ENCODE measurements at places on chromosomes 11 and 22.

- DNase-seq, result no peak
Measured at GRCh38 chr11:73257342-73258103, 14.6 kb upstream of the P2RY6 start.

- no peak for DNase-seq
Measured at GRCh38 chr11:48003926-48004325, 23.6 kb downstream of the PTPRJ start.

DNA sequence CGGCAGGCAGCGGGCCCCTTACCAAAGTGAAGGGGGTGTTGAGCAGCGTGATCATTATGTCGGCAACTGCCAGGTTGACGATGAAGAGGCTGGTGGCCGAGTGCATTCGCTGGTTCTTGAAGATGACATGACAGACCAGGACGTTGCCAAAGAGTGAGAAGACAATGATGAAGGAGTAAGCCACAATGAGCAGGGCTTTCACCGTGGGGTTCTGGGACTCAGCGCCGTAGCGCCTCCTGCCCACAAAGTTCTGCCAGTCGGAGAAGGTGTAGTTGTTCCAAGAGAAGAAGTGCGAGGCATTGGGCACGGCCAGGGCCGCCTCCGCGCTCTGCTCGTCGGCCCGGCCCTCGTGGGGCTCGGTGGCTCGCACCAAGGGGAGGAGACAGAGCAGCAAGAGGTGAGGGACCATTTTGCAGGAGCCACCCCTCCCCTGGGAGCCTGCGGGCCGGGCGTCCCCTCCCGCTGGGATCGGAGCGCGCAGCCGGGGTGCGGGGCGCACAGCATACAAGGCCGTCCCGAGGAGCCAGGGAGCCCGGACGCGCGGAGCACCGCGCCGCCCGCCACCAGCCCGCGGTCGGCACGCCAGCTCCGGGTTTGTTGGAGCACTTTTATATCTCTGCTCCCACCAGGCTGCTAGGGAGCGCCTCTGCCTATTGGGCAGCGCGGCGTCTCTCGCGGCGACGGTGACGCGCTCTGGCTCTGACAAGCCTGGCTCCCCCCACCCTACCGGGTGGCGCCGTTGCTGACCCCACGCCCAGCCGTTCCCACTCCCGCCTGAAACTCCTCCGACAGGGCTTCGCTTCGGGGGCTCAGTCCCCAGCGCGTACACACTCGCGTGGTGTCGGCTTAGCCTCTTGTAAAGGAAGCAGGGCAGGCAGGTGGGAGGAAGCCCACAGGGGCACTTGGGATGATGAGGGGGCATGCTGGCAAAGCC, at the start of gene GPR83:
GPR83 (minus strand) TSS at position 581 of the 934 bp plus-strand sequence; CDS start at position 409, 172 bp downstream.
- no peak for DNase-seq

DNA sequence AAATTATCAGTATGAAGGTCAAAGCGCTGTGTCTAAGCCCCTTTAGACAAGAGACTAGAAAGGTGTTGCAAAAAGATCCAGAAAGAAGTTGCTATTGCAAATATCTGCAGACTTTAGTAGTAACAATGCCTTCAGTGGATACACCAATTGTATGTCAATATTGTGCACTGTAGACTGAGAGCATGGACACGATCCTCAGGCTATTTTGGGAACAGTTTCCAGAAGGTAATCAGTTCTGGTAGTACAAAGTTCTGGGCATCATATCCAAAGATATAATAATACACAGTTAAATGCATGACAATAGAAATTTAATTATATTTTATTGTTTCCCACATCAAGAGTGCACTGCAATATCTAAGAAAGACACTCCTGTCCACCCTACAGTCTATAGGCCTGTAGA, 84.1 kb upstream of the LUZP2 start:
- no peak for DNase-seq
